AG04449 (cell line): ENCODE measurements at places on chromosomes 4 and X.
A peak's percentile ranks its signal among the peaks of the same experiment; 100 is the strongest.

DNA sequence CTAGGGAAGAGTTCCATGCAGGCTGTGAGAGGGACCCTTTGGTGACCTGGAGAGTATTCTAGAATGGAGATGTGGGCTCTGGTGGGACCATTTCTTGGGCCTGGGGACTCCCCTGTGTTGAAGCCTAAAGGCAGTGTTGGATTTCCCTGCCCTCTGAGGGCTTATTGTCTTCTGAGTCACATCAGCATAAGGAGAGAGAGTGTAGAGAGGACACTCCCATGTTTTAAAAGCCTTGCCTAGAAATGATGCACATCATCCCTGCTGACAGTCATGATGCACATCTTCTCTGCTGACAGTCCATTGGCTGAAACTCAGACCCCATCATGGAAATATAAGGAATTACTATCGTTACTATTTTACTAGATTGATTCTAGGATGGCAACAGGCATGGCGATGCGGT, 51.9 kb downstream of the FAM114A1 start:
- no peak for DNase-seq

DNA sequence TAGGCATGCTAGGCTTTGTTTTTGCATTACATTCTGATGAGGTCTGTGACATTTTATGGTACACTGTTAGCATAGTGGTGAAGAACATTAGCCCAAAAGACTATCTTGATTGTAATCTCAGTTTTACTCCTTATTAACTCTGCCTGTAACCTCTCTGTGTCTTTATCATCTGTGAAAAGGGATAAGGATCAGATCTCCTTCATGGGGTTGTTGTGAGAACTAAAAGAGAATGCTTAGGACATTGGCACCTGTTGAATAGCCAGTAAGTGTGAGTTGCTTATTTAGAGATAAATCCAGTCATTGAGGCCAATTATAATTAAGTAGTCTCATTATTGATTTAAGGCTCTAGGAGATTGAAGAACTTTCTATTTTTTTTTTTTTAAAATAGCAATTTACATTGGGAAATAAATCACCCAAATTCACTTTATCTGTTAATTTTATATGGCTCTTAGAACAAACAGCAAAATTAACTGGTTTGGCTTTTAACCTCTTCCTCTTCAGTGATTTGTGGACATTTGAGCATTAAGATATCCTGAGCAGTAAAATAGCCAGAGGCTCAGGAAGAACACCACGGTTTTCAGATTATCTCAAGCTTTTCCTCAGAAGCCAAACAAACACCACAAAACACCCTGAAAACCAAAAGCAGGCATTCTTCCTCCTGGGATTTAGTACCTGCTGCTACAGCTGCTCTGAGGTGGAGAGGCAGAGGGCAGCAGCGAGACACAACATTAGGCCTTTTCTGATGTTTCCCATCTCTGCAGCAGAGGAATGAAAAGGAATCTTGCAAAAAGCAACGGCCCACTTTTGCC, 192.9 kb downstream of the ARHGAP10 start:
- no peak for DNase-seq

GRCh38 chr4:48924416-48924815, 17.8 kb upstream of the OCIAD2 start:
- no peak for DNase-seq

DNA sequence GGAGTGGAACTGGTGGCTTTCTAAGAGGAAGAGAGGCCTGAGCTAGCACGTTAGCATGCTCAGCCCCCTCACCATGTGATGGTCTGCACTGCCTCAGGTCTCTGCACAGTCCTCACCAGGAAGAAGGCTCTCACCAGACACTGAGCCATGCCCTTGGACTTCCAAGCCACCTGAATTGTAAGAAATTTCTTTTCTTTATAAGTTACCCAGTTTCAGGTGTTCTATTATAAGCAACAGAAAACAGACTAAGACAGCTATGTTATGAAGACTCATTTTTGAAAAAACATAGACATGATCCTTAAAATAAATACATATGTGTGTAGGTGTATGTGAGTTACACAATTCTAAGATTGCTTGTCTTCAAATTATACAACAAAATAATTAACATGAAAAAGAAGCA, 74.7 kb downstream of the CEP44 start:
- no peak for DNase-seq

- no peak for DNase-seq
These were observed 96.7 kb upstream of the MXRA5 start for GRCh38 chrX:3443184-3443583.

DNA sequence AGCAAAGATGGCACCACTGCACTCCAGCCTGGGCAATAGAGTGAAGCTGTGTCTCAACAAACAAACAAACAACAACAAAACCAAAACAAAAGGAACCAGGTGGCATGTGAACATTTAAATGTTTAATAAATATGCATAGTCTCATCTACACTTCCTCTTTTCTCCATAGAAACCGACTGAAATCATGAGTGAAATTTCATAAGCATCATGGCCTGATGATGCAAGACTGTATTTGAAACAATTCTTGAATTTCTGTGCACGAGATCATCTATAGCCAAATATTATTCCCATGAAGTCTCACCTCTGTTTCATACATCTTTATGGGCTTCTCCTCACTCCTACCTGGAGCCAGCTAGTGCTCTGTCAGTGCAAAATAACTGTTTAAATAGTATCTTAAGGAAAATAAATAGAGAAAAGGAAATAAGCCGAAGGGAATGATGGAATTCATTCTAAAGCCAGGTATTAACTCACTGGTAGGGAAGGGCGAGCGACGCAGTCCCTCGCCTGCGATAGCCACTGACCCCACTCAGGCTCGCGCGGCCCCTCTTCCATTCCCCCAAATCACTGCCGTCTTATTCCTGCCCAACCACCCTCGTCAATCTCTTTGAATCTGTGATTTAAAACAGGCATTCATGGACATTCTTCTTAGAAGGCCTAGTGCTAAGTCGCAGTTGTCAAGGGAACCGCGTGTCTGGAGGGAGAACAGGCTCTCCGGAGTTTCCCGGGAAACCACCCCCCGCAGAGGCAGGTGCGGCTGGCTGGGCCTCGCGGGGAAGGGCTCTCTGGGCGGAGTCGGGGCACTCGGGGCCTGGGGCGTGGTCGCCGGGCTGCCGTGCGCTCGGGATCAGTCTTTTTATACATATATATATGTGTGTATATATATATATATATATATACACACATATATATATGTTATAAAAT, 52.4 kb upstream of the TRIM2 start:
- no peak for DNase-seq

GRCh38 chr4:172547724-172548123, 620.9 kb upstream of the GALNT7 start:
- no peak for DNase-seq

GRCh38 chrX:154541896-154542722, 4.5 kb downstream of the G6PD start:
- DNase-seq: peak; percentile 72

DNA sequence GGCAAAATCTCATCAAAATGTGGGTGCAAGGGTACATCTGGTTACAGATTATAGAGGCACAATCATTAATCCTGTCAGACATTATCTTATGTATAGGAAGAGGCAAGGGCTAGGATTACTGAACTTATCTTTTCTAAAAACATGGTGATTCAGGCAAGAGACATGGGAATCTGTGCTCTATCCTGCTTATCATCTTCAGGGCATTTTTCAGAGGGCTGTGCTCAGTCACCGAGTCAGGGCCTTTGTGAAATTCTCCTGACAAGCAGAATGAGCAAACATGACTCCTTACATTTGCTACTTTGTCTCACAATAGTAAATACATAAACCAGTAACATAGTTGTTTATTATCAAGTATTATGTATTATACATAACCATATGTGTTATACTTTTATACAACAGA, 84.2 kb upstream of the KCTD8 start:
- DNase-seq: no peak

- no peak for DNase-seq
These were observed 1516.6 kb upstream of the TENM3 start for GRCh38 chr4:180726611-180727010.

- DNase-seq: no peak
These were observed 42.0 kb upstream of the USP9X start for GRCh38 chrX:41043196-41043595.

- no peak for DNase-seq
These were observed 114.3 kb upstream of the CCSER1 start for GRCh38 chr4:90012918-90013317.

DNA sequence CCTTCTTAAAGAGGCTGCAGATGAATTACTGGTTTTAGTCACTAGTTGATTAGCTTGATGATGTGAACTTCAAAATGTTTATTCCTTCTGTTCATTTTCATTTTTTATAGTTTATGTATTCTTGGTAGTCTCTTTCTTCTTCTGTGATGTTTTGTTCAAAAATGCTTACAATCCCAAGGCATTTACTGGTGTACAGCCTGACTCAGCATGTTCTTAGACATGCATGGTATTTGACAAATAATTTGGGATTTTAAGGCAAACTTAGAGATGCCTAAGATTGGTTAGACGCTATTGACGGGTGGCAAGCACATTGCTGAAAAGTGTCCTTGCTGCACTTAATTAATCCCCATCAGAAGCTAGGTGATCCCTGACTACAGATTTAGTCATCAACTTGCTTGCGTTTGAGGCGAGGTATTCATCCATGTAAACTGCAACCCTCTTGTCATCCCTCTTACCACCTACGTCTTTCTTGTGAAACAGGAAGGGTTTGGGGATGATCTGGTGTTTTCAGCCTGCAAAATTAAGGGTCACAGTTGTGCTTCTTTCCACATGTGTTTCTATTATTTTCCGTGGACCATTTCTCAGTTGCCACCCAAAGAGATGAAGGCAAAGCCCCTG, 331.8 kb downstream of the DKK2 start:
- no peak for DNase-seq

- peak; percentile 42 for DNase-seq
These were observed 35.0 kb upstream of the BCOR start for GRCh38 chrX:40132751-40133150.

- no peak for DNase-seq
These were observed 63.9 kb downstream of the PPP3CA start for GRCh38 chr4:101283434-101283833.

- no peak for DNase-seq
These were observed 14.7 kb upstream of the C1QTNF7 start for GRCh38 chr4:15413010-15413622.

DNA sequence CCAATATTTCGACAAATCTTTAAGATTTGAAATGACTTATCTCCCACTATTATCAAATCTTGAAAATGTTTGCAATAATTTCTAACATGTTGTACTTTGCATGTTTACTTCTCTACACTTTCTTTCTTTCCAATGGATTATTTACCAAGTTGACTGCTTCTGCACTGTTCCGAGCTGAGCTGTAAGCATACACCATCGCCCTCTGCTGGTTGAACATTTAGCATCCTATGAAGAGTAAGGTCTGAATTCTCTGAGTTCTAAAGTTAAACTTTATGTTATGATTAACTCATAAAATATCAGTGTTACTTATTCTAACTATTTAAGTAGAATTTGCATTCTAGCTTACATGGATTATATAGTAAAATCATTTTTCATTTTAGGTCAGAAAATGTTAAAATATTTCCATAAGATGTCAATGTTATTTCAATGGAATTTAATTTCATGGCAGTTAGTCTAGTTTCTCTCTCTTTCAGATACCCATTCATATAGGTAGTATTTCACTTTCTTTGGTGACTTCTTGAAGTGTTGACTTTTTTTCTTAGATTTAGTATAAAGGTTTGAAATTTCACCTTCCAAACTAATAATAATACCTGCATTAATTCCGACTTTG, 137.4 kb downstream of the DKK2 start:
- peak; percentile 14 for DNase-seq

DNA sequence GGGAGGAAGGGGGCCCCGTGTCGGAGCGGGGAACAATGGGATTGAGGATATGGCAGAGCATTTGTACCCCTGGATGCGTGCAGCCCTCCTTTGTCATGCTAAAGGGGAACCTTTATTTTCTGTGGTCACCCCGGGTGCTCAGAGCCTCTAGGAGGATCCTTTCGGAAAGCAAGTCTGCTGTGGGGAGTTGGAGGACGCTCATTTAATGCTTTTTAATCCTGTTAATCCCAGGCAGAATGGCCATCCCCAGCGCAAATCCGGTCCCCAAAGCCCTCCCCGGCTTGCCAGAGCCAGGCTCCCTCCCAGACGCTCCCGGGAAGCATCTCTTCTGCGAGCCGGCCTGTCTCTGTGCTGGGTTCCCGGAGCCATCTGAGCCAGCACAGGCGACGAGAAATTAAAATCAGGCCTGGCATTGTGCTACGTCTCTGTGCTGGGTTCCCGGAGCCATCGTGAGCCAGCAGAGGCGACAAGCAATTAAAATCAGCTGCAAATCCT, 113.2 kb upstream of the PPP2R3B start:
- no peak for DNase-seq
